ENCODE measurements at places on chromosomes 13 and 19.

DNA sequence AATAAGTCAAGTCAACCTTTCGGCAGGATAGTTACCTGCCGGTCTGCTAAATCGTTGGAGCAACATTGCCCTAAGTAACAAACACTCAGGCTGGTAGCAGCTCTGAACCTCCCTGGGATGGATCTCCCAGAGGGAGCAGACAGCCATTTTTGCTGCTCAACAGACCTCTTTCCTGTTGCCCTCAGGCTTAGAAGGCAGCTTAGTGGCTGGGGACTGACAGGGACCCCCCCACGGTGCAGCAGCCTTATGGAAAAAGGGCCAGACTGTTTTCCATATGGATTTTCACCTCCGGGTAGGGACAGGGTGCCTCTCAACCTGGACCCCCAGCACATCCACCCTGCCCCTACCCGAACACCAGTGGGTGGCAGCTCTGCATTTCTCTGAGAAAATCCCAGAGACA, 49.7 kb downstream of the UBL3 start:
- DNase-seq, result no peak

- DNase-seq, result peak; percentile 23
Measured at GRCh38 chr13:23087880-23088279, 92.9 kb upstream of the SGCG start.

GRCh38 chr13:77979721-77980385, 61.2 kb upstream of the EDNRB start:
- no peak for DNase-seq

DNA sequence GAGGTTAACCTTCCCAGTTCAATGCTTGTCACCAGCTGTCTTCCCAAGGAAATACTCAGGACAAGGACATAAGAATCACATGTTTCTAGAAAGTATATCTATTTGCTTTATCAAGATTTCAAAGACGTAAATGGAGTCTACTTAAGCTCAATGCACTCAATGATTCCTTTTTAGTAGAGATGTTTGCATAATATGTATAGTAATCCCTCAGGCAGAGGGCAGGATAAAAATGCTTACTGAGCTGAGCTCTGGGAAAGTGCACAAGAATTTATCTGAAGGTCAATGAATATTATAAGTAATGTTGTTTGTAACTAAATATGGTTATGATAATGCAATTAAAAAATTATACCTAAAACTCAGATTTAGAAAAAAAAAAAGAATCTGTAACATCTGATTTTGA, 1309.4 kb upstream of the SLC10A2 start:
- no peak for DNase-seq

- peak; percentile 48 for DNase-seq
Measured at GRCh38 chr19:53808710-53809125, 15.4 kb downstream of the NLRP12 start.

DNA sequence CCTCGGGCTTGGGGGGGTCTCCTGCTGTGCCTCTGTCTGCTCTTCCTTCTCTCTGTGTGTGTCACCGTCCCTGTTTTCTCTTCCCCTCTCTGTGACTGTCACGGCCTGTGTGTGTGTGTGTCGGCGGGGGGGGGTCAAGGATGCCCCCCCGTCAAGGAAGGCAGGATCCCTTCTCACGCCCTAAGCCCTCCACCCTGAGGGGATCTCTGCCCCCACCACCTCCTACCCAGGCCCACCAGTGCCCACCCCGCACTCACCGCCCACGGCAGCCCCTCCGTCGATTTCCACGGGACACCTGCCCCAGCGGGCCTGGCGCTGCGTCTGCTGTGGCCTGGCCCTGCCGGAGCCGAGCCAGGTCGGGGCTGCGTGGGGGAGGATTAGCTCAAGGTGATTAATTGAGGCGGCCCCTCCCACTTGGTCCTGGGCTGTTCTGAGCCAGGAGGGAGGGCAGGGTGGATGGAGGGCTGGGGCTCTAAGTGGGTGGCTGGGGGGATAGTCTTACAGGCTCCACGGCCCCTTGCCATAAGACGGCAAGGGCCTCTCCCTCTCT, at the start of gene RAX2:
TSS of gene RAX2 (minus strand) at position 323 of the 550 bp plus-strand sequence. CDS start 486 bp downstream, outside the sequence.
- DNase-seq, result no peak

DNA sequence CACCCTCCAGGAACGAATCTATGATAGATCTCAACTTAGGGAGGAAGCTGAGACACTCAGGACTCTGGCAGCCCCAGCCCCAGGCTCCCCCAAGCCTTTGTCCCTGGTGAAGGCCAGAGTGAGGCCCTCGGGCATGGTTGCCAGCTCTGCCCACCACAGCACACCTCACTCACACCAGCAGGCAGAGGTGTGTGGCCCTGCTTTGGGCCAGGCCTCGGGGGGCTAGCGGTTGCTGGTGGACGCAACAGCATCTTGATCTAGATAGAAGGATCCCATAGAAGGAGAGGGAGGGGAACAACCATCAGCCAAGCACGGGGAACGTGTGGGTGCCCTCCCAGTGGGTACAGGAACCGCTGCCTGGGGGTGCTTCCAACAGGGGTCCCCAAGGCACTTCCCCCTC, 36.7 kb downstream of the DNMT1 start:
- DNase-seq, result no peak

- DNase-seq, result no peak
Measured at GRCh38 chr13:51287758-51288157, 51.7 kb upstream of the SERPINE3 start.

GRCh38 chr19:18419699-18420460, 682 bp downstream of the SSBP4 start:
- no peak for DNase-seq

DNA sequence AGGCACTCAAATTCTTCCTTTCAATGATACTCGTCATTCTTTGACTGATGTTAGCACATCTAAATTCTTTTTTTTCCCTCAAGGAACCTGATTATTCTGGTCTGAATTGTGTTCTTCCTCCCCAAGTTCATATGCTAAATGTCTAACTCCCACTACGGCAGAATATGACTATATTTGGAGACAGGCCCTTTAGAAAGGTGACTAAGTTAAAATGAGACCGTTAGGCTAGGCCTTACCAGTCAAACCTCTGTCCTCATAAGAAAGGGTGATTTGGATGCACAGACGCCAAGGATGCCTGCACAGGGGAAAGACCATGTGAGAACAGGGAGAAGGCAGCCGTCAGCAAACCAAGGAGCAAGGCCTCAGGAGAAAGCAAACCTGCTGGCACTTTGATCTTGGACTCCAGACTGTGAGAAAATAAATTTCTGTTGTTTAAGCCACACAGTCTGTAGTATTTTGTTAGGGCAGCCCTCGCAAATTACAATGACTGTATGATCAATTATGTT, 13.1 kb upstream of the FOXO1 start:
- DNase-seq, result no peak

DNA sequence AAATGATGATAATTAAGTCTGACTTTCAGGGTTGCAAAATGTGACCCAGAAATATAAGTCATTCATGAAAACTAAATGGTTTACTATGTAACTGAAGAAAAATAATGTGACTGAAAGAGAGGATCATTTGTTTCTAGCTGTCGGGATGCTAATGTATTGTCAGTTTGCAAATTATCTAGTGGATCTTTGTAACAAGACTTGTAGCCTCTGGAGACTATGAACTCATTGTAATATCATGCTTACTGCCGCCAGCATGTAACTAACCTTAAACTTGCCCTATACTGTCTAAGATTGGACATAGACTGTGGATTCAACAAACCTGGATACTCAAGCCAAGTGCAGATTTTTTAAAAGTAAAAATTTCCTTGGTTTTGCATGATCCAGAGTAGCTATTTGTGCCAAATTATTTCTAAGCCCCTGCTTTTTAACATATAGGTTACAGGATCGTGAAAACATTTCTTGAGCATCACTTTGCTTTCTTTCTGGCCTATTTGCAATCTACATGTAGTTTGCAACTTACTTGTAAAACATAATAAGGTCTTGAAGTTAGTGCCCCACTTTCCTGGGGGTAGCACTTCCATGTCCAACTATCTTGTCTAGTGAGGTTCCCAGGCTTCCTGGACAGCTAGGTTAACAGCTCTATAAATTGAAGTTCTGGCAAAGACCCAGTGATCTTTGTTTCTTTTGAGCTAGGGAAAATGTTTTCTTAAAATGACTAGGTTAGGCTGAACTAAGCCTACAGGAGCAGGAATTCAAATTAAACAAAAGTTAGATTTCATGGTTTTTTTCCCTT, 3.3 kb upstream of the POSTN start:
- no peak for DNase-seq

DNA sequence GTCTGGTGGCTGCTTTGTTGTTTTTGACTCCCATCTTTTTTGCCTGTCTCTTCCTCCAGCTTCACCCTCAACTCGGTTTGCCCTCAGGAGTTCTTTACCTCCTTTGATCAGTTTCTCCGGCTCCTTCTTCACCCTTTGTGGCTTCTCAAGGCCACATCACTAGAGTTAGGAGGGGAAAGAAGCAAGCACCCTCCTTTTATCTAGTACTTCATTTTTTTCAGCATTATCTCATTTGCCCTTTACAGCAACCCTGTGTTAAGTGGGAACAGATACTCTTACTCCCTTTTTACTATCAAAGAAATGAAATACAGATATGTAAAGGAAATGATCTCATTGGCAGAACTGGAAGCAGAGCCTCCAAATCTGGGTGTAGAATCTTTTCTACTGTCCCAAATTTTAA, 26.9 kb downstream of the RAP2A start:
- no peak for DNase-seq

DNA sequence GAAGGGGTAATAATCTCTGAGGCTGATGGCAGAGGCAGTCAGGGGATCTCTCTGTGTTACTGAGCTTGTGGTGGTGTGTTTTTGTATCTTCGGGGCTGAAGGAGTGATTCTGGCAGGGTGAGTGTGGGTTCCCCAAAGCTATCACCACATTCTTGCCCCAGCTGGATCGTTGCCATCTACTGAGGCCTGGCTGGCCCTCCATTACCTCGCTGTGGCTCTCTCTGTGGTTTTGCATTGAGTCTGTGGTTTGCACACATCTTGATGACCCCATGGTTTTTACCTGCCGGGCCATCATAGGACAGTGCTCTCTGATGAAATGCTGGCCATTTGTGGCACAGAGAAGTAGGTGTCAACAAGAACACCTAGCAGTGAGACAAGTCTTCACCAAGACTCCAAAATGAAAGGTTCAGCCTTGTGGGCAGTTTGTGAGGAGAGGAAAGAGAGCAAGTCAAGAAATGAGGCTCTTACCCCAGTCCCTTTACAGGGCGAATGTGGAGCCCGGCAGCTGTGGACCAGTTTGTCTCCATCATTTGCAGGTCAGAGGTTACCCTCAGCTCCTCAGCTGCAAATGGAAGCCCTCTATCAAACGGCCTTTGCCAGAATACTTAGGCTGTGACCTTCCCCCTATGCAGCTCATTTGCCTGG, 69.0 kb upstream of the NPAS1 start:
- DNase-seq, result no peak

GRCh38 chr19:10861103-10861651, 10.2 kb upstream of the CARM1 start:
- no peak for DNase-seq

Data from fibroblast of villous mesenchyme (primary cell).